ENCODE measurements at places on chromosomes 4 and X. TPM values are rescaled to one million over a fixed set of nuclear protein-coding genes. Genes with fewer than 3 reads are reported as not detected.

Gene SHROOM3
- total RNA-seq = 0.58 TPM

Gene HELT
- total RNA-seq = not detected

Gene GPRASP2
- total RNA-seq = 9.8 TPM

Gene DCHS2
- total RNA-seq = not detected

Gene TMEM31
- not detected for total RNA-seq

Gene HS6ST2
- total RNA-seq = 39.1 TPM

Gene EPHA5
- 21.5 TPM for total RNA-seq

Gene CENPC
- 8.6 TPM for total RNA-seq

Gene PPARGC1A
- 2.0 TPM for total RNA-seq

Gene RASSF6
- 0.07 TPM for total RNA-seq

Gene GLOD5
- not detected for total RNA-seq

Gene SYTL5
- 0.17 TPM for total RNA-seq

Gene CXCL8
- 1,559 TPM for total RNA-seq

Gene FAM9B
- not detected for total RNA-seq

Gene MAD2L1
- 56.8 TPM for total RNA-seq

Gene EMCN
- not detected for total RNA-seq

Gene CDS1
- total RNA-seq = 0.32 TPM

Gene TCP11X2
- not detected for total RNA-seq

Gene FAAH2
- 0.05 TPM for total RNA-seq

Gene TLR3
- total RNA-seq = 3.3 TPM

Gene MAPK10
- total RNA-seq = 0.10 TPM

Gene SAP30
- 19.9 TPM for total RNA-seq

Gene ATP8A1
- total RNA-seq = 7.9 TPM

Gene DSPP
- total RNA-seq = not detected

Gene SYTL4
- total RNA-seq = 7.4 TPM

Gene ZFP42
- total RNA-seq = not detected

Gene SRPX
- 78.0 TPM for total RNA-seq

Gene H2BW2
- not detected for total RNA-seq

Gene CHRDL1
- not detected for total RNA-seq

Gene AFP
- total RNA-seq = 0.25 TPM

Gene C4orf50
- total RNA-seq = not detected

Gene RCHY1
- 32.3 TPM for total RNA-seq

Gene MGAT4D
- not detected for total RNA-seq

Gene CD99L2
- total RNA-seq = 33.3 TPM

Gene PGAM4
- total RNA-seq = 0.22 TPM

Gene EPGN
- 146 TPM for total RNA-seq

Gene CT45A1
- total RNA-seq = not detected

Gene RRH
- total RNA-seq = not detected

Gene SLC26A1
- 0.61 TPM for total RNA-seq

Gene CAPN6
- 0.02 TPM for total RNA-seq

Gene DCAF8L2
- not detected for total RNA-seq

Gene FGA
- total RNA-seq = not detected

Gene KLF8
- total RNA-seq = 0.06 TPM

Gene PRRG3
- not detected for total RNA-seq

Gene UGT2B17
- not detected for total RNA-seq

Gene UNC5C
- total RNA-seq = 0.02 TPM

Gene TCEAL9
- total RNA-seq = 143 TPM

Gene MTMR8
- total RNA-seq = 2.0 TPM

Gene SOX3
- not detected for total RNA-seq

Gene RAB9B
- 0.98 TPM for total RNA-seq

Gene TRIM75
- total RNA-seq = not detected

Gene SPANXD
- not detected for total RNA-seq

Gene ZAR1
- not detected for total RNA-seq

Measured in NCI-H460 (cell line).